ENCODE measurements at places on chromosomes 2 and 18.

- no peak for DNase-seq
Measured at GRCh38 chr18:30177056-30177455, 865.5 kb downstream of the DSC3 start.

- DNase-seq: no peak
Measured at GRCh38 chr2:237354892-237355291, 59.1 kb downstream of the COL6A3 start.

DNA sequence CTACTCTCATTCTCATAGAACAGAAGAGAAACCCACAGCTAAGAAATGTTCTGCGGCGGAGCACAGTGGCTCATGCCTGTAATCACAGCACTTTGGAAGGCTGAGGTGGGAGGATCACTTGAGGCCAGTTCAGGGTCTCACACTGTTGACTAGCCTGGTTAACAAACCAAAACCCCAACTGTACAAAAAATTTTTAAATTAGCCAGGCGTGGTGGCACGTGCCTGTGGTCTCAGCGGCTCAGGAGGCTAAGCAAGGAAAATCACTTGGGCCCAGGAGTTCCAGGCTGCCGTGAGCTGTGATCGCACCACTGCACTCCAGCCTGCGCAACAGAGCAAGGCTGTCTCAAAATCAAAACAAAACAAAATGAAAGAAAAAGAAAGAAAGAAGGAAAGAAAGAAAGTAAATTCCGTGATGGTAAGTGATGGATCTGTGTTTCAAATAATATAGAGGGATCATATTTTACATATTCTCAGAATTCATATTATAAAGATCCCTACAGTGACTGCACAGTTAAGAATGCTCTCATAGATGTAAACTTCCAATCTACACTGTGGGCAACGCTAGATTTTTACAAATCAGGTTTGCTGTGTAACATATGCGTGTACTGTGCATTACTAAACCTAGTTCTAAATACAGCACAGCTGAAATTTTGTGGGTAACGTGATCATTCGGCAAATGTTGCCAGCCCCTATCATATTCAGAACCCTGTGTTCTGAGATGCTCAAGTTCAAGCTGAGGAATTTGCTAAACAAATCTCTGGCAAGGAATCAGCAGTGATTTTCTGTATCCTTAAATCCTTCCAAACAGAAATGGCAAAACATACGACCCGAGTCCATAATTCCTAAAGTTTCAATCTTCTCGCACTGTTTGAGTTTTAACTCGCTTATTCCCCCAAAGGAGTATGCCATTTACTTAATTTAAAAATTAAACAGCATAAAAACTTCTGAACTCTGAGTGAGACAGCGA lies 1.2 kb upstream of the RAB12 start:
- no peak for DNase-seq

DNA sequence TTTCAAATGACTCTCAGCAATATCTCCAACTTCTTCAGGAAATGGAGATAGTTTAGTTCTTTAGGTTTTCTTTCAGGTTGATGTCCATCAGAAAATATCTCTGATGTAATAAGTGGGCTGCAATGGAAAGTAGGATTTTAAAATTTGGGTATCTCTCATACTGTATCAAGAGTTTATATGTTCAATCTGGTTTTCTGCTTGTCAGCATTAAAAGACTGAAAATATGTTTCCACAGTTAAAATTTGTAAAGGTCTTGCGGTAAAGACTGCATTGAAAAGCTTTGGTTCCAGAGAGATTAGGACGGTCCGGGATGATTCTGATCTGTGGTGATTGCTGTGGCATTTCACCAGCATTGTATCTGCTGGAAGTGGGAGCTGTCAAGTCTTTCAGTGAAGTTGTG lies 83.2 kb downstream of the LYPD1 start:
- no peak for DNase-seq

DNA sequence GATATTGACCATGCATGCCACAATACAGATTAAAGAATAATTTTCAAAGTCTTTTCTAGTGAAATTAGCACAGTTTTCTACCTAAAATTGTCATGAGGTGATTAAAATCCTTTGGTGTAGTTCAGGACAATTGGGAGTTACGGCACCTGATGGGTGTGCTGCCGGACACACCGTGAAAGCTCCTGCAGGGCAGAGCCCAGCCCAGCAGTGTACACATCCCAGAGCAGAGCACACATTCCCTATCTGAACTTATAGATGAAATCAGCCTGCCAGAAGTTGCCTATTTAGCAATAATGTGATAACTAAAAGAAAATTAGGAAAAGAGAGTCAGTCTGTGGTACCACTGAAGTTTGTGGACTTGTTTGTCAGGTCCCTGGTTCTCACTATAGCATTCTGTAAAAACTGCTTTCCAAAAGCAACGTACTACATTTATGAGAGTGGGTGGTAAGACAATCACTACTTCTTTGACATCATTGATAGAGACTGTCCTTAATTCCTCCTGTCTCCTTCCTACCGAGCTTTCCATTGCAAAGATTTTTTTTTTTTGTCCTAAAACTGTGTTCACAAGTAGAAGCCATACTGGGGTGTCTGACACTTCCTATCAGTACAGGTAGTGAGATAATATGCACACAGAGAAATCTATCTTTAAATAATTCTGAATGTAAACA lies 3.4 kb downstream of the CYTIP start:
- DNase-seq: no peak

- no peak for DNase-seq
Measured at GRCh38 chr2:6896930-6897759, 19.6 kb downstream of the RSAD2 start.

DNA sequence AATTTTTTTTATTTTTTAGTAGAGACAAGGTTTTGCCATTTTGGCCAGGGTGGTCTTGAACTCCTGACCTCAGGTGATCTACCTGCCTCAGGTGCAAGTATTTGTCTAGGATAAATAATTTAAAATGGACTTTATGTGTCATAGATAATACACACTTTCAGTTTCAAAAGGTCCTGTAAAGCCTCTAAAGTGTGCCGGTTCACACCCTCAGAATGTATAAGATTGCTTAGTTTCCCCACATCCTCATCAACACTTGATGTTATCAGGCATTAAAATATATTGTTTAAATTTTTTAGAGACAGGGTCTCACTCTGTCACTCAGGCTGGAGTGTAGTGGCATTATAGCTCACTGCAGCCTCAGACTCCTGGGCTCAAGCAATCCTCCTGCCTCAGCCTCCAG lies 170.5 kb downstream of the ANKRD44 start:
- DNase-seq: no peak

- DNase-seq: no peak
Measured at GRCh38 chr18:54750350-54750749, 77.9 kb upstream of the RAB27B start.

DNA sequence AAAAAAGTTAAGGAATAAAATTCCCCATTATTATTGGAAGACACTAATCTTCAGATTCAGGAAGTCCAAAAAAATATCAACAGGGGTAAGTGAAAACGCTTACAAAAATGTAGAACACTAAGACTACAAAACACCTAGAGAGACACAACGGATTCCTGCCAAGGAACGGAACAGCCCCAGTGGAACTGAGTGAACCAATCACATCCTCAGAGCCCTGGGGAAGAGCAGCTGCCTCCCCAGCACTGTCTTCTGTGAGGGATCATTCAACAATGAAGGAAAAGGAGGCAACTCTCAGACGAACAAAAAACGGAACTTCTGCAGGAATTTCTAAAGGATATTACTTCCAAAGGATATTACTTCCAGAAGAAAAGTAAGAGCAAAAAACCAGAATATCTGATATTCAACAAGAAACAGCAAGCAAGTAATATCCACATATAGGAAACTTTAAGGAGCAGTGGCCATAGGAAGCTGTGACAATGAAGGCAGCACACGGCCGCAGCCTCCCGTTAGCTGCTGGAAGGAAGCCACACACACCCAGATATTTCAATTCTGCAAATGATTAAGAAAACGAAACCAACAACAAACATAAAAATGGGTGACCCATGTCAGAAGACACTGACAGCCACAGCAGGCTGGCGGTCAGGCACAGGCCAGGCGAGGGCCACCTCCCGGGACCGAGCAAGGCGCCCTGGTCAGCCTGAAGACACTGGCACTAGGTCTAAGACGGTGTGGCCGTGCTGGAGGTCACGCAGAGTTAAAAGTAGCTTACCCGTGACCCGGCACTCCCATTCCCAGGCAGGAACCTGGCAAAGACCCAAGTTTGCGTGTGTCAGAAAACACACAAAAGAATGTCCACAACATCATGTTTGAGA lies 81.8 kb downstream of the HDAC4 start:
- DNase-seq: no peak

DNA sequence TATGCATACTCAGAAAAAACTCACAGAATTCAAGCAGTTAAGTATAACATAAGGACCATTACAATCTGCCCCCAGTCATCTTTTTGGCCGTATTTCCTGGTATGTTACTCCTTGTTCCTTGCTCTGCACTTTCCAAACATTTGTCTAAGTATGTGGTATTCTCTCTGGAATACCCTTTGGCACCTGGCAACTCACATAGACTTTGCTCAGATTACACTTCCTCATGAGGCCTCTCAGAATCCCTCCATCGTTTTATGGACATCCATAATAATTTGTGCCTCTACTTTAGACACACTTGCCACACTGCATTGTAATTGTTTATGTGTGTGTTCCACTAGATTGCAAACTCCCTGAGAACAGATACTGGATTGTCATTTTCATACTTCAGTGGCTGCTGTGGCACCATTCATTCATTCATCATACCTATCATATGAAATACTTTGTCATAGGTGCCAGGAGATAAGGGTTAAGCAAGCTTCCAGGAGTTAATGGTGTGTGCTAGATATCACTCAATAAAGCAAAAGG lies 84.0 kb downstream of the HIBCH start:
- no peak for DNase-seq

DNA sequence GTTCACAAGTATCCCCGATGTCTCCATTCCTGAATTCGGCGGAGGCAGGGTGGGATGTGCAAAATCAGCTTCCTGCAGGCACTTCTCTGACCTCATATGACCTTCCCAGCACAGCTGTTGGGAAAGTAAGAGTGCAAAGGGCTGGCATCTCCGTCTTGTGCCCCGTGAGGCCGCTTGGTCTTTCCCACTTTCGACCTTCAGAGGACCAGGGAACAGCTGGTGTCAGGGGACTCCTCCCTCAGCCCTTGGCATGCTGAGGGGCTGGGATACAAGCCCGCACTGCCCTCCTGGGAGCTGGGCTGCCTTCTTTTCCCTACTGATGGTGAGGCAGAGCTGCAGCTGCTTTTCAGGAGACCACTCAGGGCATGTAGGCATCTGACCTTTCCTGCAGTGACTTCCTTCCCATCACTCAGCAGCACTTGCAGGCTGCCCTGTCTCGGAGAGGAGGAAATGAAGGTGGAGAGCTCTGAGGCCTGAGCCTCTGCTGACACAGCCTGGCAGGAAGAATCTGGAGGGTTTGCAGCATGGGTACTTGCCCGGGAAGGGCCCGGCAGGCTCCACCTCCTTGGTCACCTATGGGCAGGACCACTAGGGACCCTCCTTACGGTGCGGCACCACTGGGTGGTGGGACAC lies 277.2 kb upstream of the HS6ST1 start:
- DNase-seq: no peak

GRCh38 chr2:223613017-223613950 lies 11.1 kb upstream of the SCG2 start:
- no peak for DNase-seq

- DNase-seq: no peak
Measured at GRCh38 chr2:234324116-234324515, 172.8 kb downstream of the ARL4C start.

- DNase-seq: no peak
Measured at GRCh38 chr2:188280811-188281222, 10.9 kb upstream of the GULP1 start.

- DNase-seq: no peak
Measured at GRCh38 chr2:201073071-201073470, 1.3 kb downstream of the NDUFB3 start.

GRCh38 chr18:12694032-12694431 lies 8.5 kb downstream of the CEP76 start:
- no peak for DNase-seq

DNA sequence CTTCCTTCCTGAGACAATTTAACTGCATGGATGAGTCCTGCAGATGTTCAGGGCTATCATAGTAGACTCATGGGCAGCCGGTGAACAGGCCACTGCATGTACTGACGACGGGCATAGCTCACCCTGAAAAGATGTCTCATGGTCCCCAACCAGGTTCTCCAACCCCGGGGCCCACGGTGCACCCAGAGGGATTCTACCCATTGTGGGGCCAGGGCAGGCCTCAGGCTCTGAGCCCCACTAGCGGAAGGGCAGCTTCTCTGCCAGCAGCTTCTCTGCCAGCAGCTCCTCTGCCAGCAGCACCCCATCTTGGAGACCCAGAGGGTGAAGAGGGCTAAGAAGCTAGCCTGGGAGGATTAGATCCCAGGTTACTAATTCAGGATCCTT lies 3.2 kb upstream of the CNNM4 start:
- no peak for DNase-seq

DNA sequence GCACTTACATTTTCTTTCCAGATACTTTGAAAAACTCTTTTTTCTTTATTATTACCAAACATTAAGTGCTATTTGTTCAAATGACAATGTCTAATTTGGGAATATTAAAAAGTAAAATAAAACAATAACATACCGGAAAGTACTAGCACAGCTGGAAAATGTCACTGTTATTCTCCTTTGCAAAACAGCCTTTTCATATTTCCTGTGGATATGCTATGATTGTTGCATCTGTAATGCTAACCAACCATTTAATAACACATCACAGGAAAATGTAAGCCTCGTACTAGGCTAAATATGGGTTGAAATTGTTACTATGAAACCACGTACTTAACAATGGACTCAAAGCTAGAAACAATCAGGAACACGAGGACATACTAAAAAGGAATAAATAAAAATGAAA lies 298.1 kb downstream of the CBLN2 start:
- DNase-seq: no peak

GRCh38 chr2:130966149-130966774 lies 127.0 kb downstream of the FAM168B start:
- DNase-seq: no peak

- DNase-seq: no peak
Measured at GRCh38 chr2:130878316-130878715, 41.6 kb downstream of the ARHGEF4 start.

DNA sequence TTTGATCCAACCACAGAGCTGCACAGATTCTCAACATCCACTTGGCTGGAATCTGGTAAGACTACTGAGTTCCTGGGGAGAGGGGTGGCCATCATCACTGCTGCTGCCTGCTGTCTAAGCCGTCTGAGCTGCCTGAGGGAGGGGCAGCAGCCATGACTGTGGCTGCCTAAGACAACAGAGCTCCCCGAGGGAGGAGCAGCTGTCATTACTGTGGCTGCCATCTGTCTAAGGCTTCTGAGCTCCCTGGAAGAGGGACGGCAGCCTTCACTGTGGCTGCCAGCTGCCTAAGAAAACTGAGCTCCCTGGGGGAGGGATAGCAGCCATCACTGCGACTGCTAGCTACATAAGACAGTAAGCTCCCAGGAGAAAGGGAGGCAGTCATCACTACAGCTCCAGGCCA lies 584.4 kb downstream of the NR4A2 start:
- no peak for DNase-seq

GRCh38 chr2:62186156-62186905 lies 9.6 kb upstream of the B3GNT2 start:
- no peak for DNase-seq

GRCh38 chr2:128820452-128820851 lies 501.8 kb upstream of the HS6ST1 start:
- DNase-seq: no peak

GRCh38 chr2:72914589-72915319 lies 2.6 kb upstream of the EMX1 start:
- no peak for DNase-seq

All from stimulated activated CD4-positive, alpha-beta T cell treated with anti-CD3 and anti-CD28 coated beads, Interleukin-15, amount 100 ng/mL, for 48 hours (primary cell).